ENCODE measurements at places on chromosomes 2 and 18. TPM values are rescaled to one million over a fixed set of nuclear protein-coding genes. Genes with fewer than 3 reads are reported as not detected.

DNA sequence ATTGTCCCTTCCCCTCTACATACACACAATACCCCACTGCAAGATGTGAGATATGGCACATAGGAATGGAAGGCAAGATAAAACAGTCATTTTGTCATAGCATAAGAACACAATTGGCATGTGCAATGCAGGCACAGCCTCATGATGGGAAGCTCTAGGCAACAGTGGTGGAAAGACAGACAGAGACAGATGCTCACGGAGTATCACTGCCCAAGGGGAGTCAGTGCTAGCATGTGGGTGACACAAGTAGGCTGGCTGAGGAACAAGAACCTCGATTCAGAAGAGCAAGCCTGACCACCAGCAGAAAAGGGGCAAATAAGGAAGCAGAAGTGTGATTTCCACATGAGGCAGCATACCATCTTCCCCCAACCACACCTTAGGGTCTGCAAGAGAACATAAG lies 323.6 kb downstream of the PAX3 start:
- DNase-seq, result no peak

- DNase-seq, result peak; percentile 86
Measured at GRCh38 chr2:73291093-73291460, 2.3 kb downstream of the EGR4 start.

DNA sequence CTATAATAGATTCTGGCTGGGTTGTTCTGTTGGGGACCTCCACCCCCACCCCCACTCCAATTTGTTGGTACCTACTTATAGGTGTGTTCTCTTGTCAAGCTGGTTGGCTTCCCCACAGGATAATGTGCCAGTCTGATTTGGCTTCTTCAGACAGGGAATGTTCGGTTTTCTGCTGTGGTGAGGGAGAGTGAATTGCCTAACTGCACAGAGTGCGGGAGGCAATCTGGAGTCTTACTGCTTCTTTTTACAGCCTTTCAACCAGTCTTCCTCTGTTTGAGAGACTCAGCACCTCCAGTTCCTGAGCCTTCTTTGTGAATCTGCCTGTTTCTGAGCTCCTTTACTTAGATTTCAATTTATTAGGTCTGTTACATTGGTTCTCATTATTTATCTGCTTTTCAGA lies 27.4 kb upstream of the SNORC start:
- no peak for DNase-seq

GRCh38 chr2:240649331-240649730 lies 24.1 kb downstream of the GPR35 start:
- DNase-seq, result no peak

The HRH4 gene
- polyA plus RNA-seq, result not detected

The STARD6 gene
- not detected for polyA plus RNA-seq
